ENCODE measurements at places on chromosomes 4 and X.

GRCh38 chr4:117793845-117794480 lies 240.3 kb upstream of the NDST3 start:
- no peak for DNase-seq

DNA sequence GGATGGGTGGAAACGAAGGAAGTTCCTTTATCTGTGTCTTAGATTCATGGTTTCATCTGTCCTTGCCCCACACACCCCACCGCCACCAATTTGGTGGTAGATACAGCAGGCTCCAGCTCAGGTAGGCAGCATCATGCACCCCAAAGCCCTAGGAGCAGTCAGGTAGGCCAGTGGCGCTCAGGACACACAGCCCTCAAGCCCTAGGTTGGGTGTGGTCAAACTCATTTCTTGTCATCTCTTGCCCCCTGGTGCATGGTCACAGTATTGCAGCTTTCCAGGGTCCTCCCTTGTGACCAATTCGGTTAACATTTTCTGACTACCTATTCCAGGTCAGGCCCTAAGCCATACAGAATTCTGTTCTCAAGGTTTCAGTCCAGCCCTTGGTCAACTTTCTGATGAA lies 14.5 kb upstream of the PRRG3 start:
- peak; percentile 33 for DNase-seq

DNA sequence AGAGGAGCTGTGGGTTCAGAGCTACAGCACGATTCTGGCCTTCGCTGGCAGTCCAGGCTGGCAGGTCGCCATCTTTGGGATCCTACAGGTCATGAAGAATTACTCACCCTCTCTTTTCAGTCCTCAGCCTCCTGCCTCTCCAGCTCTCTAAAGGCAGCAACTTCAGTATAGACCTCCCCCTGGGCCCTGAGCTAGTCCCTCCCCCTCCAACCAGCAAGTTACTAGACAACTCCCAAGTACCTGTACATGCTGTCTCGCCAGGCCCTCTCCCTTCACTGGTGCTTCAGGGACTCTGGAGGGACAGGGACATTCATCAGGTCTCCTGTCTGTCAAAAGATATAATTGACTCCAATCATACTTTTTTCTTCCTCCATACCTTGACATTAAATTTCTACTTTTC lies at the start of gene GPR119:
GPR119 (minus strand) TSS at position 155 of the 400 bp plus-strand sequence. CDS start 227 bp downstream, outside the sequence.
- DNase-seq, result no peak

- no peak for DNase-seq
These were observed 1.9 kb downstream of the SOWAHD start for GRCh38 chrX:119760026-119760877.

GRCh38 chr4:104138116-104138515 lies 356.6 kb downstream of the CXXC4 start:
- no peak for DNase-seq

- DNase-seq, result no peak
These were observed 135.8 kb upstream of the PUDP start for GRCh38 chrX:7283741-7284140.

GRCh38 chr4:69936566-69936965 lies 5.7 kb downstream of the CSN1S1 start:
- DNase-seq, result no peak

GRCh38 chrX:41759817-41760216 lies 35.8 kb downstream of the GPR82 start:
- no peak for DNase-seq

DNA sequence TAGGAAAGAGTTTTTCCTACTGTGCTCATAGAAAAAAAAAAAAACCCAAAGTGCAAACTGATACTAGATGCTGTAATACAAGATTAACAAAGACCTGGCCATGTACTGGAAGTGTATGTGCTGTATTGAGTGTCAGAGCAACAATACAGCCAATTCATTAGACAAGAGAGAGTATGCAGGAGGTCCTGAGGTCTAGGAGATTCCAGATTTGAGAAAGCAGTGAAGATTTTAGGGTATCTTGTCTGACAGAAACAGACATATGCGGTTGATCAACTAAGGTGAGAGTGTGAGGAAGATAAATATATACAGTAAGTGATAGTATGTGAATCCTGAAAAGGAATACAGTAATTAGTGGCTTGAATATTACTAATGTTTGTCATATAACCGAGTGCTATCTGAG lies 3.0 kb downstream of the GPR174 start:
- DNase-seq, result no peak

GRCh38 chrX:110182362-110182761 lies 135.5 kb downstream of the AMMECR1 start:
- DNase-seq, result no peak

DNA sequence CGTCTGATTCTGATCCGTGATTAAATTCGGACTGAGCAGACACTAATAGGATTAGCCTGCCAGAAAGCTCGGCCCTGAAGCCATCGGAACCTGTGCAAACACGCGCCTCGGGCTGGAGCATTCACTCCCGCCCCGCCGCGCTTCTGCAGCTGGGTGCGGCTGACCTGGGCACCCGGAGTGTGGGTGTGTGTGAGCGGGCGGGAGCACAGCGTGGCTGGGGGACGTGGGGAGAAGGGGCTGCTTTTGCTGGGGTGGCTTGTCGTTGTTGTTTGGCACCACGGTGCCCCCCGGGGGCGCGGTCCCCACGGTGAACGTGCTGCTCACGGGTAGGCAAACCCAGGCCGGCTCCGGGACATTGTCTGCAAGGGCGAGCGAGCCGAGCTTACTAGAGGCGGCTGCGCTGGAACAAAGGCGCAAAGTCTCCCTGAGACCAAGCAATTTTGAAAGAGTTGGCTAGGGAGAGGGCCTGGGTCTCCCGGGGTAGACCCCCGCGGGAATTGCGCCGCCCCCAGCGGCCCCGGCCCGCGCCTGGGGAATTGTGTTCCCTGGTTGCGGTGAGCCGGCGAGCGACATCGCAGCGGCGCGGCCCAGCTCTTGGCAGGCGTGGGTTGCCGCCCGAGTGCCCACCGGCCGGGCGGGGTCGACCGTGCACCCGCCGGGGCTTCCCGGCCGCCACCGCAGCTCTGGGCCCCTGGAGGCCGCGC lies 1.4 kb downstream of the MAMLD1 start:
- no peak for DNase-seq

GRCh38 chr4:89446193-89446592 lies 138.6 kb upstream of the GPRIN3 start:
- DNase-seq, result no peak

DNA sequence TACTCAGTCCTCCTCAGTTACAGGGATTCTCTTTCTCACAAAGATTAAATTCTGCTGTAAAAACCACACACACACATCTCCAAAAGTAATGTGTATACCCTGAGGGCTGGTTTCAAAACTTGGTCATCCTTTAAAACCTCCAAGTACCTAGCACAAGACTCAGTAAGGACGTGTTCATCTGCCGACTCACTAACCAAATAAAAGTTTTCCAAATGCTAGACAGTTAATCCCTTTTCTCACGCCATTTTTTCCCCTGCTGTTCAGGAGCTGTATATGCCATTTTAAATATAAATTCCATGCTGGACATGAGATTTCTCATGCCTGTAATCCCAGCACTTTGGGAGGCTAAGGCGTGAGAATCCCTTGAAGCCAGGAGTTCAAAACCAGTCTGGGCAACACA lies 3.9 kb upstream of the SAT1 start:
- DNase-seq, result peak; percentile 70

- no peak for DNase-seq
These were observed 260.3 kb downstream of the IL15 start for GRCh38 chr4:141896687-141897086.

DNA sequence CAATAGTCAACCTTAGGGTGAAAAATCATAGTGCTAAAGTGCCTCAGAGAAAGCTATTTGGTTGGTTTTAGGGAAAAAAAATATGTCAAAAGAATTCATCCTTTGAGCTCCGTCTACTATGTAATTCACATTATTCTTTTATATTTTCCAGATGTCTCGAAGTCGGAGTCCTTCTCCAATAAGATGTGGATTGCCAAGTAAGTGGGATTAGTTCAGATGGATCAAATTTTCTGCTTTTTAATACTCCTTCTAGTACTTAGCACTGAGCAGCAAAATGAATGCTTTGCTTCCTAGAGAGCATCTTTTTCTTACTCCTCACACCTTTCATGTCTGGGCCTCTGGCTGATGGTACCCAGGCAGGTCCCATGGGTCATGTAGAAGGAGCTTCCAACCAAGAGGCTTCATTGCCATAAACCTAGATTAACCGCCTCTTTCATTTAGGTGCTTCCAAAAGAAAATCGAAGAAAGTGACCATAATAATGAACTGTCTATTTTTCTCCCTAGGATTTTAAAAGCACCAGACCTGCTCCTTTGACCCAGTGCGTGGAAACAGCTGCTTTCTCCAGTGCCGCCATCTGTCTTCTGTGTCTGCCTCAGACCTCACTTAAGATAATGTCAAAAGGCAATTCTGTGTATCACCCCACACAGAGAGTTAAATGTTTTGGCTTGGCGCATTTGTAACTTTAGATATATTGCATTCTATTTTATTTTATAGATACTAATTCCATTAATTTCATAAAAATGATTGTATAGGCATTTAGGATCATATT lies 43.5 kb downstream of the SPATA18 start:
- DNase-seq, result no peak

GRCh38 chr4:121057466-121057922 lies 14.8 kb downstream of the NDNF start:
- no peak for DNase-seq

- peak; percentile 23 for DNase-seq
These were observed 1.4 kb downstream of the PLXNB3 start for GRCh38 chrX:153765138-153766079.

Data from HT1080 (cell line).